Right atrium auricular region (tissue), 2 donors: ENCODE measurements at places on chromosomes 7 and 10. TPM values are rescaled to one million over a fixed set of nuclear protein-coding genes. Genes with fewer than 3 reads are reported as not detected.

Gene PLOD3
- total RNA-seq = 35.9 TPM

DNA sequence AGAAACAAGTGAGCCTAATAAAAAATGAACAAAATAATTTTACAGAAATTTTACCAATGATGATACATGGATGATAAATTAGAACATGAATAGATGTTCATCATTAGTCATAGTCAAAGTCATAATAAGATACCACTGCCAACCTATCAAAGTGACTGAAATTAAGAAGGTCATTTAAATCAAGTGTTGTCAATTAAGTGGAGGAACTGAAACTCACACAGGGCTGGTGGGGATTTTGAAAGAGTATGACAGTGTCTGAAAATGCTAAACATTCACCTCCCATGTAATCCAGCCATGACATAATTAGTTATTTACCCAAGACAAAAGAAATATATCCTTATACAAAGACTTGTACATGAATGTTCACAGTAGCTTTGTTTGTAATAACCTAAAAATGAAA lies 57.1 kb upstream of the DYNC1I1 start:
- no peak for DNase-seq

Gene ZNF316
- 12.6 TPM for total RNA-seq

- DNase-seq = no peak
Observed at GRCh38 chr7:78702770-78703169, 750.7 kb downstream of the MAGI2 start.

DNA sequence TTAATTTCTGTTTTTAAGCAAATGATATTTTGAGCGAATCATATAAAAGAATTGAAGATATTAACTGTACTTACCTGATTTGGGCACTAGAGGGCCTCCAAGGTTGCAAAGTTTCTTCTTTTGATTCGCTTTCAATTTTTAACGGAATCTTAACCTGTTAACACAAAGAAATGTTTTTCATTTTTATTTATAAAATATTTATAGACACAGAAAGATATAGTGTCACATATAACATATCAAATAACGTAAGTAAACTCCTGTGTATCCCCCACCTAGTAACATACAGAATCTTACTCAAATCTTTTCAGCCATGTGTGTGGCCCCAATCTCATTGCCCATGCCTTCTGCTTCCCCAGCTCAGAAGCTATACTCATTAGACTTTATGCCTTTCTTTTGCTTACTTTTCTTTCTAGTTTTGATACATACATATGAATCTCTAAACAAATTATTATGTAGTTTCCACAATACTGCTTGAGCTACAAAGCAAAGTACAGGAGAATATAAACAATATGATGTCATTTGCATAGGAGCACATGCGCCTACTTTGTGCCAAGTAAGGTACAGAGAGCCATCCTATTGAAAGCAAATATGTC lies 49.5 kb upstream of the ZPBP start:
- DNase-seq = no peak

DNA sequence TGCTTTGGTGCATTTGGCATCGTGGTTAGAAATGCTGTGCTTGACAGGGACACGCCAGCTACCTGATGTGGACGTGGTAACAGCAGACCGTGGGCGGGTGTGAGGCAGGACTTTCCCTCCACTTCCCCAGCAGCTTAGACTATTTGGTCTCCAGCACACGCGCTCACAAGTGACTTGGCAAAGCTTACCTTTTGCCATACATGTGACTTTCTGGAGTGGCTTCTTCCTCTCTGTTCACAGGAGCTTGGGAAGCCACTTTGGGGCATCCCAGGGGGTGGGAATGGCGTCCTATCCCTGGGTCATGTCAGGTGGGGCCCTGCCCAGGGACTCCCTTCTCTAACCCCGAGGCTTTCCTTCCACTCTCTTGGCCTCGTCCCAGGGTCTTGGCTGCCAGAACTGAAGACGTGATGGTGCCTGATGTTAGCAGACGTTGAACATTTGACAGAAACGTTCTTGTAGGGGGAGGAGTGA lies 228.7 kb upstream of the KLF6 start:
- DNase-seq = no peak

Gene PILRA
- total RNA-seq = 6.2 TPM

Gene FAM221A
- 6.5 TPM for total RNA-seq

DNA sequence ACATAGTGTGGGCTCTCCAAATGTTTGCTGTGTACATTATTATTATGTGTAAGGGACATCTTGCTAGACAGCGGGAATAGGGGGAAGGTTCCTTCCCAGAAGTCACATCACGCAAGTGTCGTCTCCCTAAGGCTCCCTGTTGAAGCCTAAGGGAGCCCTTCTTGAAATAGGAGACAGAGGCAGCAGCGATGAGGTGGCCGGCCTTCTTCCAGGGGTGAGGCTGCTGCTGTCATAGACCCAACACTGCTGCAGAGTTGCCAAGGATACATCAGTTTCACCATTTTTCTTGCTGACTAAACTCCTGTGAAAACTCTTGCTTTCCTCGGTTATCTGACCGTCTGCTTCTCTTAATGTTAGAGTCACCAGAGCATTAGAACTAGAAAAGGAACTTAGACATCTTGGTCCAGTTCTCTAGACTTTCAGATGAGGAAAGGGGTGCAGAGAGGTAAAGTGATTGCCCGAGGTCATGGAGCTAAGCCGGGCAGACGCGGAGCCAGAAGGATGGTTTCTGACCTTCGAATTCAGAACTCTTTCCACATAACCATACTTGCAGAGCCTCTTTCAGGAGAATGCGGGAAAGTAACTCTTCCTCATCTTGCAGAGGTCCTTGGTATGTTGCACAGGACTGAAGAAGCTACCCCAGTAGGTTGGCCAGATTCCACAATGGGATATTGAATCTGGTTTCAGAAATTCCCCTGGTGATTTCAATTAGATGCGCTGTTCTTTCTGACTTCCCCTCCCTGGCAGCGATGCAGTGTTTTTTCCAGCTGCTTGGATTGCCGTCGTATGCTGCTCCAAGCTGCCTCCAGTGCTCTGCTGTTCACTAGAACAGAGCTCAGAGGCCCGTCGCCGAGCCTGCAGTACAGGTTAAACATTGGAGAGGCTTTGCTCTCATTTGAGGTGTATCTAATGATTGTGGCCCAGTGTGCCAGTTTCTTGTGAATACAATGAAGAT lies 217.1 kb downstream of the CAMK1D start:
- DNase-seq = peak; percentile 76
